ENCODE measurements at places on chromosomes 6 and 20.
A peak's percentile ranks its signal among the peaks of the same experiment; 100 is the strongest.

DNA sequence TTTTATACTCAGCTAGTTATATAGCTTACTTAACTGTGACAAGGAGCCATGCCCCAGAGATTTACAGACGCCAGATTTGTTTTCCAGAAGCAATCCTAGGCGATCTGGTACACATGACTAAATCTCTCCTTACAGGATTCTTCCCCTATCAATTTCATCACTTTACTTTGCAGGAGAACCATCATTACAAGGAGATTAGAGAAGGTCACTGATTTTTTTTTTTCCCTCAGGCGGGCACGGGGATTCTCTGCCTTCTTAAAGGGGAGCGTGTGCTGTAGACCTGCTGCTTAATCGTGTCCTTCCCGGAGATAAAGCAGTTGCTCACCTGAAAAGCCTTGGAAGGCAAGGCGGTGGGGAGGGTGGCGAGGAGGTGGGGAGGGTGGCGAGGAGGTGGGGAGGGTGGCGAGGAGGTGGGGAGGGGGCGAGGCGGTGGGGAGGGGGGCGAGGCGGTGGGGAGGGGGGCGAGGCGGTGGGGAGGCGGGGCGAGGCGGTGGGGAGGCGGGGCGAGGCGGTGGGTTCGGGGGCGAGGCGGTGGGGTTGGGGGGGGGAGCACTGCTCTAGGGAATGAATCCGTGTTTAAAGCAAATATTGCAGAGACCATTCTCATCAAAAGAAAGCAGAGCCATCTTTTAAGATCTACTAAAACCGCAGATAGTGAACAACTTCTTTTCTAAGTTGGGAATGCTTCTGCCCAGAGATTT lies 14.3 kb upstream of the MRAP2 start:
- no peak for DNase-seq

DNA sequence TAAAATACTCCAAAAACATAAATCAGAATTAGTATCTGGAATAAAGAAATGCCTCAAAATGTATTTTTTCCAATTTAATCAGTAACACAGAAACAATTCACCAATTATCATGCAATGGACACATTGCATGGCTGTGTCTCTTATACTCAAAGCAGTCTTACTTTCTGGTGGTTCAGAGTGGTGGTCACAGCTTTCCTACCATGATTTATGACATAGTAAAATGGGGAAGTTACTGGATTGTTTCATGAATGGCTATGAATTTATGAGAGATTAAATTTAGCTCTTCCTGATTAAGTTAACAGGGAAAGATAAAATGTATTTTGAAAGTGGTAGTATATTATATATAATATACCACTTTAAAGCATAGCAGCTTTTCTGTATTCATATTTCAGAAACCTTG lies 331.5 kb upstream of the MAP3K7 start:
- no peak for DNase-seq

GRCh38 chr6:98092331-98092730 lies 742.0 kb upstream of the POU3F2 start:
- no peak for DNase-seq

GRCh38 chr6:116314878-116315277 lies 35.1 kb upstream of the TSPYL1 start:
- no peak for DNase-seq

DNA sequence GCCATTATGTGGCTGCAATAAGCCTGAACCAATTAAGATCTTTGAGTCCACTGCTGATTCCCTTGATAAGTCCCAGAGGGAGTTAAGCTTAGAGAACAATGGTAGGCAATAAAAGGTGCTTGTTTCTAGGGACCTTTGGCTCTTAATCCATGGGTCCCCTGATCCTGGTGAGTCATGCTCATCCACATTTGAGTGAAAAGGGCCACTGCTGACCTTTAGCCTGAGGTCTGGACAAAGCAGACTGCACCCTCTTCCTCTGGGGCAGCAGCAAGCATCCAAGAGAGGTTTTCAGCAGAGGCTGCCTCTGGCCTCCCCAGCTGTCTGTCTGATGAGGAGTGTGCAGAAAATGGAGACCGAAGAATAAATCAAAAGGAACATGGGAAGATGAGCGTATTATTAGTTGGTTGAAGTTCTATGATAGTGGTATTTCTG lies 16.1 kb upstream of the SCGN start:
- no peak for DNase-seq

- no peak for DNase-seq
Observed at GRCh38 chr6:134079406-134079921, 27.0 kb upstream of the SLC2A12 start.

GRCh38 chr6:92822222-92822621 lies 597.1 kb downstream of the EPHA7 start:
- no peak for DNase-seq

DNA sequence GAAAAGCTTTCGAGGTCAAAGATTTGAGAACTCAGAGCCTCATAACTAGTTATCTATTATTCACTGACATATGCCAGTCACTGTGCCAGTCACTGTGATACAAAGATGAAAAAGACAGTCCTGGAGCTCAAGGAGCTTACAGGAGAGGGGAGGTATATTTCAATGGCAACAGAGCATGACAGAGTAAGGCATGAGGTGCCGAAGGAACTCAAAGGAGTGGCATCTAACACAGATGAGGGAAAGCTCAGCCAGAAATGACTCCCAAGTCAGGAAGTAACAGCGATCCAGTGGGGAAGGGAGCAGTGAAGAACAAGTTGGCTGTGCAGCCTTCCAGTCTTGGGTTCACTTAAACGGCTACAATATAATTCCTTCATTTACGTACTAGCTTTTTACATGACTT lies 46.6 kb downstream of the DTNBP1 start:
- DNase-seq, result no peak

- DNase-seq, result no peak
Observed at GRCh38 chr20:41436679-41437078, 70.1 kb upstream of the EMILIN3 start.

DNA sequence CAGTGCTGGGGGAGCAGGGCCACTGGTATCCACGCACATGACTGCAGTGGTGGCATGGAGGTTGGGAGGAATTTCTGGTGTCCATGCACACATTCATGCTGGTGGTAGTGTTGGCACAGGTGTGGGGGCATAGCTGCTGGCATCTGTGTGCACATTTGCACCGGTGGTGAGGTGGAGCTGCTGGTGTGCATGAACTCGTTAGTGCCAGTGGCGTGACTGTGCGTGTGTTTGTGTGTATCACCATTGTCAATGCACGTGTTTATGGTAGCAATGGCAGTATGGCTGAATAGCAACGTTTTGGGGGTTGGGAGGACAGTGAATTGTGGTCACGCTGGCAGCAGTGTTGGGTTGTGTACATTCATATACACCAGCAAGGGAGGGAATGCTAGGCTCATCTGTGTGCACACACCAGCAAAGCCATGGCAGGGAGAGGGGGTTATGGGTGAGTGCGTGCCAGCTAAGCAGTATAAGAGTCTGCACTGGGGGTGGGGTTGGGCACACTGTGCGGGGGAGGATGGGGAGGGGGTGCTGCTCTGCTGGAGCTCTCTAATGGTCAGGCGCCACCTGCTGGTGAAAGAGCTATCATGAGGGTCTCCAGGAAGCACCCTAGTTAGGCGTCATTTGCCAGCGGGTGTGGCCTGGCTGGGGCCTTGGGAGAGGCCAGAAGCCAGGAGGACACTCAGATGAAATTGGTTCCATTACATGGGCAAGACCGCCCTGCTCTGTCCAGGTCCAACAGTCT lies 626.1 kb upstream of the ID4 start:
- DNase-seq, result peak; percentile 59

- DNase-seq, result no peak
Observed at GRCh38 chr6:119052292-119052889, 26.1 kb downstream of the FAM184A start.

DNA sequence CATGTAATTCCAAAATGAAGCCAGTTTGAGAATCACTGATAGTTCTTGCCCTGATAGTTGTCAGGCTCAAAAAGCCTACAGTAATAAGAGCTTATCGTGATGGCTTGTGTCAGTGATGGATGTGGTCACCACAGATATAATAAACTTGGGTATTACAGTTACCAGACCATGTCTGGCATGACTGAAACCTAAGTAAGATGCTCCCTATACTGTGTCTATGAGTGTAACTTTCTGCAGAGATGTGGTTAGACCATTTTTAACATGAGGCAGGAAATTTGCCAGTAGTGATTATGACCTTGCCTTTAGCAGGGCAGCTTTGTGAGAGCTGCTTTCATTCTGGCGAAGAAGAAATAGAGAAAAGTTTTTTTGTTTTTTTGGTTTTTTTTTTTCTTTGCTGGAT lies 90.2 kb downstream of the ANKS1A start:
- DNase-seq, result no peak

DNA sequence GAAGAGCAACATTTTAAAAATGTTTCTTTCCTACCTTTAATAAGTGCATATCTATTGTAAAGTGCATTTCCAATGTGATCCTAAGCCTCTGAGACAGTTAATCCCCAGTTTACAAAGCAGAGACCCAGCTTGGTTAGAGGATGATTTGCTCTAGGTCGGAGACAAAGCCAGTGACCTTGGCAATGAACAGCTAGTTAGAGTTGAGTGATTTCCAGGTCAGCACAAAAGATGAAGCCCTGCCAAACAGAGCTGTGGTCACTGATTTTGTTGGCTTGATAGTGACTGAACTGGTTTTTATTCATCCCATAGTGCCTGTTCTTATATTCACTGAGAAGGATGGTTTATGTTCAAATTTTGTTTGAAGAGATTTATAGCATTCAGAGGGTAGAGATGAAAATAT lies 56.6 kb upstream of the CD83 start:
- DNase-seq, result no peak

DNA sequence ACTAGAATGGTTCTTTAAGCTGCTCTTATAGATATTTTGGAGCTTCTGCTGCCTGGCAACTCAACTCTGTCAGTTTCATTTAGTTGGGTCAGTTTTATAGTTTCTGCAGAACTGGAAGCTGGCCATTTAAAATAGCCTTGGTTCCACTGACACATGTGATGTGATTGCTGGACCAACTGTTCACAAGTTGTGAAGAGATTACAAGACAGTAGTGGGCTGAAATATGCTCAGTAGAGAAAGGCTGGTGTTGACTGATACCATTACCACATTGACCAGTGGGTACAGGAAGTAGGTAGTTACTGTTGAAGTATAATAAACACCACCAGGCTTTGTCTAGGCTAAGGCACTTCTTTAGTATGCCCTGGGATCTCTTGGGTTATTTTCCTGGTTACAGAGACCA lies 39.0 kb downstream of the BCKDHB start:
- no peak for DNase-seq

- no peak for DNase-seq
Observed at GRCh38 chr6:138563650-138564049, 64.4 kb upstream of the NHSL1 start.

- no peak for DNase-seq
Observed at GRCh38 chr6:89258912-89259311, 41.8 kb upstream of the GABRR1 start.

- no peak for DNase-seq
Observed at GRCh38 chr6:149779644-149779963, 30.1 kb downstream of the PCMT1 start.

DNA sequence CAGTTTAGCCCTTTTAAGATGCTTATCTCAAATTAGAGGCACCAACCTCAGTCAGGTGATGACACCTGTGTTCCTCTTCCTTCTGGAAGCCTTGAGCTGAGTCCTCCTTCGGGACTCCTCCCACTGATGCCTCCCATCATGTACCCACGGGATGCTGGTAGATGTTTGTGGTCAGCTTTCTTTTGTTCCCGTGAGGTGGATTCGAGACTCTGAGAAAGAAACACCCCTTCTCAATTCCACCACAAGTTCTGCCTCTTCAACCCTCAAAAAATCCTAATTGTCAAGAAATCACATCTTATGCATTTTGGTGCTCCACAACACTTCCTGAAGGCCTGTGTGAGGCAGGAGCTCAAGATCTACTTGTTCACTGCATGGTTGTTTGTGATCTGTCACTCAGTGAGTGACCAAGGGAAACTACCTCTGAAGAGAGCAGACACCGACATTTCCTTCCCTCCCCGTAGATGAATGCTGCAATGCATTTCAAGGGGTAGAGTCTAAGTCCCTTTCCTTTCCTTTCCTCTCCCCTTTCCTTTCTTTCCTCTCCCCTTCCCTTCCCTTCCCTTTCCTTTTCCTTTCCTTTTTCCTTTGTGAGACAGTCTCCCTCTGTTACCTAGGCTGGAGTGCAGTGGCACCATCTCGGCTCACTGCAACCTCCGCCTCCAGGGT lies 50.5 kb downstream of the PCNA start:
- DNase-seq, result no peak

- no peak for DNase-seq
Observed at GRCh38 chr6:34592208-34592952, 36.3 kb upstream of the SPDEF start.

DNA sequence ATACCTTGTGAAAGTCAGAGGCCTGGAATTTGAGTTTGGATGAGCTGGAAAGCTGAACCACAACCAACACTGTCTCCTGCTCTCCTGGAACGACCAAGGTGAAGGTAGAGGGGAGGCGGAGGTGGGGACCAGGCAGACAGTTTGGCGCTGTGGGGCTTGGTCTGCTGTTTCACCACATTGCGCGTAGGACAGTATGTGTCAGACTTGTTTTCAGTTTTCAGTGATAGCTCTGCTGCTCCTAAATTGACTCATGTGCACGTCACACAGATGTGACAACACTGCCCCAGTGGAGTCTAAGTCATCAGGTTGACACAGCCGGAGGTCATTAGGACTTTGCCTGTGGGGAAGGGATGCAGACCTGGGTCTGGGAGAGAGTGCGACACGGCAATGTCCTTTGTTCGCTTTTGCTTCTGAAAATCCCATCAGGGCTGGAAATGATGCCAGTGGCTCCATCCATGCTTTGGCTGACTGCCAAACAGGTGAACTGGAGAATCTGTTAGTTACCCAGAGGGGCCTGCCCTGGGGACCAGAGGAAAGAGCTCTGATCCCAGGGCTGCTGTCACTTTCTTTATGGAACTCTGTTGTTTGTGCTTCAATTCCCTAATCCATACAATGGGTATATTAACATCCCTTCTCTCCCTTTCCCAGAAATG lies 255.5 kb downstream of the CDC5L start:
- DNase-seq, result no peak

DNA sequence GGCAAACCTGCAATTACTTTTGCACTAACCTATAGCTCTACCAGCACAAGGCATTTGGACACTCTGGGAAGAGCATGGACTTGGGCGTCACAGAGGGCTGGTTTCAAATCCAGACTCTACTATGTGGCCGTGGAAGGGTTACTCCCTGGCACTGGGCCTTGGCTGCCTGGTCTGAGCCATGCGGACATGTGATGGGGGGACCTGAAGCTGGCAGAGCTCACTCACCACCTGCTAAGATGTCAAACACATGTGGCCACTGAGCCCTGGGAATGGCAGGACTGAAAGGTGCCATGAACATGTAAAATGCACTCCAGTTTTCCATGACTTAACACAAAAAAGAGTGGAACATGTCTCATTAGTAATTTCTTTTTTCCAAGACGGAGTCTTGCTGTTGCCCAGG lies 23.7 kb downstream of the VSTM2L start:
- no peak for DNase-seq

GRCh38 chr6:139313784-139314545 lies 22.2 kb upstream of the TXLNB start:
- DNase-seq, result no peak

DNA sequence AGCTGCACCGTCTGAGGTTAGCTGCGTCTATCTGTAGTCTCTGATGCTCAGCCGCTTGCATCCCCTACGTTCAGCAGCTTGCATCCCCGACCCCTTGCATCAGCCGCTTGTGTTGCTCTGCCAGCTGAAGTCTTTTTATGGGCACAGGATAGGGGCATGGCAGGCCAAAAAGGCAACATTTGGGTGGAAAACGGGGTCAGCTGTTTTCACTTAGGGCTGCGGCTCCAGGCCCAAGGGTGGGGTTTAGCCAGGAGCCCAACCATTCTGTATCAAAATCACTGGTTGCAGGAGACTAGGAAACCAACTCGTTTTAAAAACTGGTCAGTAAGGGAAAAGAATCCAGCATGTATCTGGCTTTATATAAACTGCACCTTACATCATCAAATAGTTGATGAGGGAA lies 49.9 kb downstream of the FAM50B start:
- DNase-seq, result no peak
